Right renal pelvis (tissue), 4 donors: ENCODE measurements at places on chromosomes 2 and 18. TPM values are rescaled to one million over a fixed set of nuclear protein-coding genes. Genes with fewer than 3 reads are reported as not detected.

The ALS2 gene
- polyA plus RNA-seq = 27.5 TPM

The WNT10A gene
- 1.4 TPM for polyA plus RNA-seq

The MOGAT1 gene
- not detected for polyA plus RNA-seq

The ARHGAP28 gene
- polyA plus RNA-seq = 79.7 TPM

The SPR gene
- 11.5 TPM for polyA plus RNA-seq

The DSG1 gene
- polyA plus RNA-seq = 0.04 TPM

The DHRS9 gene
- polyA plus RNA-seq = 0.08 TPM

The DIPK1C gene
- polyA plus RNA-seq = 0.46 TPM

The GPR39 gene
- 3.4 TPM for polyA plus RNA-seq

The CYTIP gene
- polyA plus RNA-seq = 1.8 TPM

The TMEM169 gene
- 16.7 TPM for polyA plus RNA-seq
